Tibial artery (tissue), 4 donors: ENCODE measurements at places on chromosomes 2 and 18.

DNA sequence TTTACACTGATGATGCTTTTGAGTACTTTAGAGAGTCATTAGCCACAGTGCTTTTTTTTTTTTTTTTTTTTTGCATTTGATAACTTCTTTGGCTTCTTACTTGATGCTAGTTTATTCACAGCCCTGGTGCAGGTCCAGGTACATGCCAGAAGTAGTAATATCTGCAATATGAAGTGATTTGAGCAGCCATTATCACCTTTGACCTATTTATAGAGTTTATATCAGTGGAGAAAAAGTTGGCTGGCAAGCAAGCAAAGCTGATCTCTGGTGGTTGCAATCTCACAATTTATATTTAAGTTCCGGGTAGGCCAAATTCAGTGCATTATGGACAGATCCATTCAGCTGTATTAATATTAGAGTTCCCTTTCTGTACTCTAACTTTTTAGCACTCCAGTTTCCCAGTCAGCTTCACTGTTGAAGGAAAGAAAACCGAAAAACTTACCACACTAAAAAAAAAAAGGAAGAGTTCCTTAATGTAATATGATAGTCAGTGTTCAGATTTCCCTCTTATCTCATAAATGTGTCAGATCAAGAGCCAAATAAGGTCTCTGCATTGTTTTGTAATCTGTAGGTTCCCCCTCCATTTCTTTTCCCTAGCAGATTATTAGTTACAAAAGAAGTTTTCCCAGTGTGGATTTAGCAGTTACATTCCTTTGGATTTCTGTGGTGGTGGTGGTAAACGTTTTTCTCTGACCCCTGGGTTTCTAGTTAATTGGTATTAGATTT lies 78.6 kb downstream of the HAUS1 start:
- no peaks in the 10 kb centered on the region for H3K36me3 ChIP-seq
- H3K4me1 ChIP-seq: peaks cover 15% of the 10 kb centered on the region
- H3K27ac ChIP-seq: no peak overlapping the region
- DNase-seq: no peak
- H3K4me3 ChIP-seq: no peak overlapping the region

DNA sequence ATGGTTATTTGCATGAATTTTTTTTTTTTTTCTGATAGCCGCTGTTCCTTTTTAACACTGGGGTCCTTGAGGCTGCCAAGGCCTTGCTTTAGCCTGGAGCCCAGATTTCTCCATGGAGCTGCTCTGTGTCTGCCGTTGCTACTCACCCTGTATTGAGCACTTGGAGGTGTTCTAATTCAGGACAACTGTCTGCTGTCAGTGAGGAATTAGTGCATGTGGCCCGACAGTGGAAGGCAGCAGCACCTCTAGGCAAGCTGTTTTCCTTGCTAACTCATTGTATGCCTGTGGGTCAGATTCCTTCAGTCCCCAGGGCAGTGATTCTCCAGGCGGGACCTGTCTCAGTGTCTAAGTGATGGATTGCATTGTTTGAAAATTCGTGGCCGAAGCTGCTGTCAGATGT lies 147.7 kb upstream of the DPP10 start:
- no peaks in the 10 kb centered on the region for H3K36me3 ChIP-seq
- no peaks in the 10 kb centered on the region for H3K27me3 ChIP-seq
- H3K4me1 ChIP-seq: no peaks in the 10 kb centered on the region
- H3K27ac ChIP-seq: no peak overlapping the region

DNA sequence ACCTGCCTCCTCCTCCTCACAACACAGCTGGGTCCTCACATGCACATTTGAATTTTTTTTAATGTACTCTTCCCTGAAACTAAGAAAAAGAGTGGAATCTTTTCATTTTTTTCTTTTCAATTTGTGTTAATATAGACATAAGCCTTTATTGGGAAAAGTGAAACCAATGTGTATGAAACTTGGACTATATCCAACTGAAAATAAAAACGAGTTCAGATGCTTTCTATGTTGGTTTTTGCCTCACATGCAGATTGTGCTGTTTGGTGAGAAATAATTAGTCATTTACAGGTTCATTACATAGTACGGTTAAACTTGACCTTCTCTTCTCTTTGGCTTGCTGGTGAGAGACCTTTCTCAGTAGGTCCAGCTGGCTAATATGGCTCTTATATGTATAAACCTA lies 515.2 kb upstream of the FANCL start:
- no peaks in the 10 kb centered on the region for H3K27me3 ChIP-seq
- no peaks in the 10 kb centered on the region for H3K4me1 ChIP-seq
- no peak overlapping the region for H3K27ac ChIP-seq
- no peak for DNase-seq
- no peak overlapping the region for H3K4me3 ChIP-seq

DNA sequence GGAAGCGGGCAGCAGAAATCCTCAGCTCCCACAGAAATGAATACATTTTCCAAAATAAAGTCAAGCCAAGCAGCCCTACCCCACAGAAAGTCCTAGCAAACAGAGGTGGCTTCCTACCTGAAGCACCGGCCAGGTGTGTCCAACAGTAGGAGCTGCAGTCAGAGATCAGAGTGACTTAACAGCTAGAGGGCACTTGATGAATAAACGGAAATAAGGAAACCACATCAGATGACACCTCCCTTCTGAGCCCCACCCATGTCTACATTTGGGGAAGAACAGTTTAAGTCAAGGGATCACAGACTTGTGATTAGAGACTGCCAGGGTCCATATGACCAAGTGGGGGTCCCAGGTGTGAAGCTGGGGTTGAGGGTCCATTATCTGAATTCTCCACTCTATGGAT lies at the start of gene CXCR1:
CXCR1 (minus strand) TSS at position 172 of the 400 bp plus-strand sequence. CDS start 1,751 bp downstream, outside the sequence.
- no peak within 1 kb of the TSS for H3K4me3 ChIP-seq
- H3K27ac ChIP-seq: no peak within 1 kb of the TSS
- no peaks in the 10 kb centered on the region for H3K36me3 ChIP-seq
- no peaks in the 10 kb centered on the region for H3K4me1 ChIP-seq
- DNase-seq: no peak

DNA sequence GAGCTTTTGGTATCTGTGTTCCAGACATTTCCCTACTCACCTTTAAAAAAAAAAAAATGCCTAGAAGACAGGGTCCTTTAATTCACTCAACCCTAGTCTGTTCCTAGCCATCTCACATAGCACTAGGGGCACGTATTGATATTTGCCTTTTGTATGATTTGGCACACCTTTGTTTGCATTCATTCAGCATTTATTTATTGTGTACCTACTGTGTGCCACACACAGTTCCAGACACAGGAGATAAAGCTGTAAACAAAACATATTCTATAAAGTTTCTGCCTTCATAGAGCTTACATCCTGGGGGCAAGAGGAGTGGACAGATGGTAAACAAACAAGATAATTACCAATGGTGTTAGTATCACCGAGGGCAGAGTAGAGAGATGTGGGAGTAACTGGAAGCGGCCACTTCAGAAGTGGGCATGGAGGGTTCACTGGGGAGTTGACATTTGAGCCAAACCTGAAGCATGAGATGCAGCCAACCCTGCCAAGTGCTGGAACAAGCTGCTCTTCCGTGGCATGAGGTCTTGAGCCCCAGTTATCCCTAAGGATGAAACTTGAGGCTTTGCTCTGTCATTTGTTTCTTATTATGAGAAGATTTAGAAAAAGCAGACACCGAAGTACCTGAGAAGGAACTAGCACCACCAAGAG lies 18.2 kb downstream of the MAPRE2 start:
- H3K4me3 ChIP-seq: no peak overlapping the region
- peaks cover 27% of the 10 kb centered on the region for H3K4me1 ChIP-seq
- H3K36me3 ChIP-seq: no peaks in the 10 kb centered on the region
- H3K27me3 ChIP-seq: no peaks in the 10 kb centered on the region

GRCh38 chr2:65767946-65768345 lies 335.5 kb upstream of the SPRED2 start:
- H3K27ac ChIP-seq: no peak overlapping the region
- DNase-seq: no peak
- no peaks in the 10 kb centered on the region for H3K36me3 ChIP-seq
- no peak overlapping the region for H3K4me3 ChIP-seq
- peaks cover 2% of the 10 kb centered on the region for H3K27me3 ChIP-seq

DNA sequence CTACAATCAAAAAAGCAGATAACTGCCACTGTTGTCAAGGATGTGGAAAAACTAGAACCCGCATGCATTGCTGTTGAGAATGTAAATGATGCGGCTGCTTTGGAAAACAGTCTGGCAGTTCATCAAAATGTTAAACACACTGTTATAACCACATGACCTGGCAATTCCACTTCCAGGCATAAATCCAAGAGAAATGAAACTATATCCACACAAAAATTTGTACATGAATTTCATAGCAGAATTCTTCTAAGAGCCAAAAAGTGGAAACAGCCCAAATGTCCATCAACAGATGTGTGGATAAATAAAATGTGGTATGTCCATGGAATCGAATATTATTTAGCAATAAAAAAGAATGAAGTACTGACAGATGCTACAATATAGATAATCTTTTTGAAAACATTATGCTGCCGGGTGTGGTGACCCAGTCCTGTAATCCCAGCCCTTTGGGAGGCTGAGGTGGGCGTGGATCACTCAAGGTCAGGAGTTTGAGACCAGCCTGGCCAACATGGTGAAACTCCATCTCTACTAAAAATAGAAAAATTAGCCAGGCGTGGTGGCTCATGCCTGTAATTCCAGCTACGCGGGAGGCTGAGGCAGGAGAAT lies 32.0 kb downstream of the ERCC3 start:
- DNase-seq: no peak
- H3K36me3 ChIP-seq: peaks cover 46% of the 10 kb centered on the region
- H3K4me1 ChIP-seq: no peaks in the 10 kb centered on the region
- H3K27me3 ChIP-seq: no peaks in the 10 kb centered on the region

DNA sequence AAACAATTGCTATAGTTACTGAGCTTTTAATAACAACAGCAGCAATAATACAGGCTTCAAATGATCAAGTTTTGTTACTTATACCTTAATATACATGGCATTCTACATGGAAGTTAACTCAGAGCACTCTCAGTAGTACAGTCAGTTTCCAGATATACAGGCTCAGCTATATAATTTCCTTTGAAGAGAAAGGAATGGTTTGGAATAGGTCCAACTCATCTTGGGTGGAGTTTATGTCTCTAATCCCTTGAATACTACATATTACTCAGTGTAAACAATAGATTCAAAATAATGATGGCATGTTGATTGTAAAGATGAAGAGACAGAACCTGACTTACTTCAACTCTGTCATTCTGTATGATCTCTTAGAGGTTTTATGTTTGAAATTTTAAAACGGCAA lies 174.9 kb downstream of the EPHA4 start:
- no peaks in the 10 kb centered on the region for H3K27me3 ChIP-seq
- H3K4me1 ChIP-seq: no peaks in the 10 kb centered on the region
- DNase-seq: no peak
- H3K36me3 ChIP-seq: no peaks in the 10 kb centered on the region
- no peak overlapping the region for H3K4me3 ChIP-seq

GRCh38 chr2:127410871-127411652 lies 7.2 kb upstream of the PROC start:
- H3K27me3 ChIP-seq: no peaks in the 10 kb centered on the region
- peaks cover 72% of the 10 kb centered on the region for H3K4me1 ChIP-seq
- no peak for DNase-seq

GRCh38 chr2:204971206-204971907 lies 426.1 kb downstream of the PARD3B start:
- H3K4me3 ChIP-seq: no peak overlapping the region
- no peak for DNase-seq
- no peaks in the 10 kb centered on the region for H3K4me1 ChIP-seq
- H3K27me3 ChIP-seq: no peaks in the 10 kb centered on the region
- no peaks in the 10 kb centered on the region for H3K36me3 ChIP-seq

- DNase-seq: no peak
- no peak overlapping the region for H3K4me3 ChIP-seq
- H3K27me3 ChIP-seq: no peaks in the 10 kb centered on the region
- no peak overlapping the region for H3K27ac ChIP-seq
- no peaks in the 10 kb centered on the region for H3K4me1 ChIP-seq
These were observed 6.8 kb upstream of the CD207 start for GRCh38 chr2:70842401-70842800.

DNA sequence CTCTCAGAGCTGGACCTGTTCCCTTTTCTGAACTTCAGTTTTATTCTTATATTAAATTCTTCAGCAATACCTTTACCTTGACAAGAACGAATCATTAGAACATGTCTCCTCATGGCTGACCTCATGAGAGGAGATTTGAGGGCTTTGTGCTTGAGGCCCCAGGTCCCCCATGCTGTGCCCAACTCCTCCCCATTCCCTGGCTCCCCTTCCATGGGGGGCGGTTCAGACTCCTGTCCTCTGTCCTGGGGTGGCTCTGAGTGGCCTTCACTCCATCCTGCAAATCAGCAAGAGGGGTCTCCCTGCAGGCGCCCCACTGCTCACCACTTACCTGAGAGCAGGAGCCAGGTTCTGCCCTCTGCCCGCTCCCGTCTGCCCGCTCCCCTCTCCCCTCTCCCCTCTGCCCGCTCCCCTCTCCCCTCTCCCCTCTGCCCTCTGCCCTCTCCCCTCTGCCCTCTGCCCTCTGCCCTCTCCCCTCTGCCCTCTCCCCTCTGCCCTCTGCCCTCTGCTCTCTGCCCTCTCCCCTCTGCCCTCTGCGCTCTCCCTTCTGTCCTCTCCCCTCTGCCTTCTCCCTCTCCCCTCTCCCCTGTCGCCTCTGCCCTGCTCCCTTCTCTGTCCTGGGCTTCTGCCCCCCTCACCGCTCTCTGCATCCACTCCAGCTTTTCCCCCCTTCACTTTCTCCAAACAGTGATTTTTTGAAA lies 98.7 kb upstream of the ALKAL2 start:
- H3K4me3 ChIP-seq: no peak overlapping the region
- H3K4me1 ChIP-seq: peaks cover 5% of the 10 kb centered on the region
- H3K27me3 ChIP-seq: no peaks in the 10 kb centered on the region
- no peaks in the 10 kb centered on the region for H3K36me3 ChIP-seq
- no peak overlapping the region for H3K27ac ChIP-seq
- no peak for DNase-seq

DNA sequence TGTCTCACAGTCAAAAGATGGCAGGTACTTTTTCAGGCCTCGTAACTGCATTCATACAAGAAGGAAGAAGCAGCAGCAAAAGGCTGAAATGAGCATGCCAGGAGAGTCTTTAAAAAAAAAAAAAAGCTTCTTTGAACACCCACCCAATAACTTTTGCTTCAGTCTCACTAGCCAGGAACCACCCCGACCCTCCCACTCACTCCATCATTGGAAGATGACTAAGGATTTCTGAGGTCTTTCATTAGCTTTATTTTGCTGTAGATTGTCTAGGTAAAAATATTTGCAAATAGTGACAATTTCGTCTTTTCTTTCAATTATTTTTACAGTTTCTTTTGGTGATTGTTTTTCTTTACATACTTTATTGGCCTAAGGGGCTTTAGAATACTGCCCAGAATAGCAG lies 37.9 kb downstream of the RBBP8 start:
- H3K36me3 ChIP-seq: no peaks in the 10 kb centered on the region
- no peaks in the 10 kb centered on the region for H3K4me1 ChIP-seq
- no peaks in the 10 kb centered on the region for H3K27me3 ChIP-seq
- DNase-seq: no peak
